ENCODE measurements at places on chromosomes 4 and X.

DNA sequence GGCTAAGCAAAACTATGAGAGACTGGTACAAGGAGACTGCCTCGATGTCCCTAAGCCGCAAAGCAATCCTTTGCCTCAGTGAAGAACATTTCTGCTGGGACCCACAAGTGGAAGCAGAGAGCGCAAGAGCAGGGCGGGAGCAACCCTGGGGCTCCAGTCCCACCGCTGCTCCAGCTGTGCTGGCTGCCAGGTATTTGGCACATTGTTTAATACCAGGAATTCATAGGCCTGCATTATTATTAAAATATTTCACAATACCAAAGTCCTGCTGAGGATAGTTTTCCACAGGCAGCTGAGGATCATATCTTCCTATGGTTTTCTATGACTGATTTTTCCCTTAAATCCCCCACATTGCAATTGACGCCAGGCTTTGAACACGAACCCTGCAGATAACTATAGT is 163.5 kb upstream of the TLL1 start:
- no peak for DNase-seq

DNA sequence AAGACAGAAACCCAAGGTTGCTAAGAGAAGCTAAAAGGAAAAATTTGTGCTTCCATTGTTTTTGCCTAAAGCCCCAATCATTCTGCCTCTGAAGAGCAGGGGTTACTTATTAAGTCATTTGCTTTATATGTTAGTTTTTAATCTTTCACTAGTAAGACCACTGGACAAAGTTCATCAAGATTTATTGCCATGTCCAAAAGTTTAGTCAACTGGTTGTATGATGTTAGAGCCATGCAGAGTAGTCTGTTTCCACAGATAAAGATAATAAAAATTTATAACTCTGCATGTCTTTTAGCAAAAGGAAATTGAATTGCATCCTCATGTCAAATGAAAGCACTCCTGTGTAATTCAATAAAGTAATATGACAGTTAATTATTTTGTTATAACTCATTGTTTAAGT is 75.8 kb upstream of the PRKG2 start:
- no peak for DNase-seq

GRCh38 chr4:85591406-85592098 is 116.6 kb downstream of the ARHGAP24 start:
- no peak for DNase-seq

DNA sequence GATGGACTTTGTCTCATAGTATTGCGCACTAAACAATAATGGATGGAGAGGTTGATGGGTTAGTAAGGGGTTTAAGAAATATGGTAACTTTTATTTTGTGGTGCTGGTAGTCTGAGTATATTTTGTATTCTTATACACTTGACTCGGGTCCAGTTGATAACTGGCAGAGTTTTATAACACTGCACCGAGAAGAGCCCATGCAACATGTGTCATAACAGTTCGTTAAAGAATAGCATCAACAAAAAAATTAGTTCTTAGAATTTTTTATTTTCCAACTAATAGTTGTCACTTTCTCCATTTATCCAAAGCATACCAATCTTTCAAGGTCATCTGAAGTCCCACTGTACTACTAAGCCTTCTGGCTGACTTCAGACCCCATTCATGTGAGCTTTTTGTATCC is 175.1 kb downstream of the SOWAHB start:
- no peak for DNase-seq

DNA sequence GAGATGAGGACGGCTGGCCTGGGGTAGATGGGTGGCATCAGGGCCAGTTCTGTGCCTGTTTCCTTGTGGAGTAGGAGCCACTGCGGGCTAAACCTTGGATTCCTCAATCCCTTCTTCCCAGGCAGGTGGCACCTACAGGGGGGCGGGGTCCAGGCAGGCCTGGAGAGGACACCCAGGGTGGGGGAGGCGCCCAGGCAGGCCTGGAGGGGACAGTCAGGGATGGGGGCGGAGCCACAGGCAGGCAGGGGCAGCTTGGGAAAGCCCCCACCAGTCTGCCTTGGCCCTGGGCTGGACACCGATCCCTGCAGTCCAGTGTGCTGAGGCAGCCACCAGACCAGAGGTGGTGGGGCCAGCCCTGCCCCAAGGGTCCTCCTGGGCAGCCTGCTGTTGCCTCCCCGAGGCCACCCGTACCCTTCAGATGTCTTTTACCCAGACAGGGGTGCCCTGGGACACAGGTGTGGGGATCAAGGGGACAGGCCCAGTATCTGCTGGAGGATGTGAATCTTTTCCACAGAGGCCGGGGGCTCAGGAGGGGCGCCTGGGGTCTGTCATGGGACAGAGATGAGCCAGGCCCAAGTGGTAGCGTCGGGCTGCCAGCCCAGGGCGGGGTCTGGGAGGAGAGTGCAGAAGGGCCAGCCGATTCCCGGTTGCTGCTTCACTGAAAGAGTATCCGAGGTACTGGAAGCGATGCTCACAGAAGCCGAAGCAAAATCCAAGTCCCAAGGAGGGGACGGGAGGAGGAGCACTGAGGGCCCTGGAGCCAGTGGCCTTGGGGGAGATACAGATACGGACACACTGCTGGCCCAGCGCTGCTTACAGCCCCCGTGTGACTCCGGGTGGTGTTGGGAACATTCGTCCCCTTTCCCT is 34.5 kb downstream of the LRPAP1 start:
- DNase-seq, result no peak

DNA sequence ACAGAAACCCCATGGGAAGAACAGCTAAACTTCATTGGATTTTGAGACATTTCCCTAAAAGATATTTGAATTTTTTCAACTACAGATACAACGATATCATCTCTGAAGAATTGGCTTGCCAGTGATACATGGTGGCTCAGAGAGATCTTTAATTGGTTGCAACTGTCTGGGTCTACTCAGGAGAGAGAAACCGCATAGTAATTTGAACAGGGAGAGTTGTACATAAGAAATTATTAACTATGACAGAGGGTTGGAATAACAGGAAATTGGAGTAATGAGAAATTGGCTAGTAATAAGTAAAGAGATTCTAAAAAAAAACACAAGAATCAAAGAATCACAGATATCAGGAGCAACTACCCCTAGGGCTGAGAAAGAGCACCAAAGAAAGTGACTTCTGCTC is 118.4 kb downstream of the KLHL13 start:
- DNase-seq, result no peak

GRCh38 chrX:155071694-155072280 is 479 bp downstream of the BRCC3 start:
- no peak for DNase-seq

GRCh38 chrX:117327373-117327772 is 789.2 kb downstream of the KLHL13 start:
- no peak for DNase-seq

- no peak for DNase-seq
These were observed 195.4 kb downstream of the NWD2 start for GRCh38 chr4:37439809-37440474.

DNA sequence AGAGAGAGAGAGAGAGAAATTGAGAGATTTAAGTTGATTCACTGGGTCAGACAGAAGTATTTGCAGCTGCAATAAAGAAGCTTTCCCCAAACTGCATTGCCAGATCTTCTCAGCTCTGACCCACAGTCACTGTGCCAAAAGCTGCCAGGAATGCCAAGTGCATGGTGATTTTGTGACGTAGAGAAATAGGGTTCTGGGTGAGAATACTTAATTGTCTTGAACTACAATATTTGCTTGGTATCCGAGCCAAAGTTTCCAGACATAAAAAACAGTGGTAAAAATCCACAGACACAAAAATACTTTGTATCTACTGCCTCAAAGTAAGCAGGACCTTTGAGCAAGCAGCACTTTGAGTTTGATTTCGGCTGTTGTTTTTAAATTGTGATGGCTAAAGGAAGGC is 331.1 kb downstream of the GRID2 start:
- DNase-seq, result no peak

DNA sequence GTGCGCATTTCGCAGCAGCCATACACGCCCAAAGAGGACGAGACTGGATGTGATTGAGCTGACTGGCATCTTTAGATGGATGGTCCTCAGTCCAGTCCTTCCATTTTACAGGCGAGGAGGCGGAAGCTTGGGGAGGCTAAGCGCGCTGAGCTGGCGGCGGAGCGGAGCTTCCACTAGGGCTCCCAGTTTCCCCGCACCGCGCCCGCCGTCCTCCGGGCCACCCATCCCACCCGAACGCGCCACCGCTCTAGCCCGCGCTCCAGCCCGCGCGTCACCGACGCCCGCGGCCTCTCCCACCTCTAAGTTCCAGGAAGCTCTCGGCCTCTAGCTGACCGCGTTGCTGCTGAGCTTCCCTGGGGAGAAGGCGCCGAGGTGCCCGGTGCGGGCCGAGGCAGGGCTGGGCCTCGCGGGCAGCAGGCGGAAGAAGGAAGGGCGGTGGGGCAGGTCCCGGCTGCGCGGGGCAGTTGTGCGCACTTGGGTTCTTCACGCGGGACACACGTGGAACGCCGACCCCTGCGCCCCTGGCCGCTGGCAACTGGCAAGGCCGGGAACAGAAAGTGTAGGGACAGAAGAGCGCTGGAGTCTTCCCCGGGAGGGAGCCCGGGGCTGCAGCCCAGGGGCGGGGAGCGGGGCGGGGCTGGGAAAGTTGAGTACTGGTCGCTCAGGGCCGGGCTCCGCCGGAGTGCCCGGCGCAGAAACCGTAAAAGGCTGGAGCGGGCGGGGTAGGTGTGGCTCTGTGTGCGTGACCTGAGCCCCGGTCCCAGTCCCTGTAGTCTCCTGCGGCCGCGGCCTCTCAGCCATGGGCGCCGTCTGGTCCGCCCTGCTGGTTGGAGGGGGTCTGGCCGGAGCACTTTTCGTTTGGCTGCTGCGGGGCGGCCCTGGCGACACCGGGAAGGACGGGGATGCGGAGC is at the start of gene STBD1:
TSS of gene STBD1 (plus strand) at position 763 of the 911 bp plus-strand sequence. CDS start at position 800, 37 bp downstream.
- peak; percentile 9 for DNase-seq

DNA sequence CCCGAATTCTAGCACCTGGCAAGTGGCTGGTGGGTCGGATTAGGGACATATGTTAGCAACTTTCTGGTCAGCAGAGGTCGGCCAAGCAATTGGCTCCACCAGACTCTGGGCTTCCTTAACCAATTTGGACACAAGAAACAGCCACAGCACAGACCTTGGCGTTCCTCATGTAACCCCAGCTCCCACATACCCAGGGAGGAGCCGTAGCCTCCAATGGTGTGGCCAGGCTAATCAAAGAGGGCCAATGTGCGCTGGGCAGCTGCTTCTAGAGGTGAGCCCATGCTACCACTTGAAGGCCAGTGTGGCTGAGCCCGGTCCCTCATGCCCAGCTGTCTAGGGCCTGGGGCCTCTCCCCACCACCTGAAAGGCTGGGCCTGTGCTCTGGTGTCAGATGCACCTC is 82.5 kb upstream of the MSX1 start:
- no peak for DNase-seq

DNA sequence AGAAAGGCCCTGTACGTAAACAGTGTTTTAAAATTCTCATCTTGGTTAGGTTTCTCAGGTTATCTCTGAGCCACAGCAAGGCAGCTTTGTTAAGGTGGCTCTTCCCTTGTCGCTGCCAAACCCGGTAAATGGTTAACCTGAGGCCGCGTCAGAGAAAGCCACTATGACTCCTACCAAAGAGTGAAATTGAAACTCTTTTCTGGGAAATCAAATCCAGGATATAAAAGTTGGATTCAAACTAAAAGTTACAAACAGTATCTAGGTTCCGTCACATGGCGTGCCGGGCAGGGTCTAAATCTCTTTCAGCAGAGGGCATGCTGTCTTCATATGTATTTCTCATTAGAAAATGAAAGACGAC is 433 bp downstream of the MMAA start:
- peak; percentile 55 for DNase-seq

DNA sequence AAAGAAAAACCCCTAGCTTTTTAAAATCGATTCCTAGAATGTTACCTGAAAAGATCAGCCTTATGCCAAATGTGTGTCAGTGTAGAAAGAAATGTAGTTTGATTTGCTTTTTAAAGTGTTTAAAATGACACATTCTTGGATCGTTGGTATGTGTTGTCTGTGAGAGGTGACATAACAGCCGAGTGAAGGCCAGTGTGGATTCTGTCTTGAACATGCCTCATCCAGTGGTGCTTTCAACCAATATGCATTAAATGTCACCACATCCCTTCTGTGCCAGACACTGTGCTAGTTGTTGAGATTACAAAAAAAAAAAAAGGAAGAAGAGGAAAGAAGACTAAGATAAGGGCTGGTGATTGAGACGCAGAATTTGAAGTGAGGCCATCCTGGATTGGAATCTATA is 994.2 kb upstream of the TENM3 start:
- DNase-seq, result no peak

- no peak for DNase-seq
These were observed 181.0 kb downstream of the GPAT3 start for GRCh38 chr4:83716874-83717273.

DNA sequence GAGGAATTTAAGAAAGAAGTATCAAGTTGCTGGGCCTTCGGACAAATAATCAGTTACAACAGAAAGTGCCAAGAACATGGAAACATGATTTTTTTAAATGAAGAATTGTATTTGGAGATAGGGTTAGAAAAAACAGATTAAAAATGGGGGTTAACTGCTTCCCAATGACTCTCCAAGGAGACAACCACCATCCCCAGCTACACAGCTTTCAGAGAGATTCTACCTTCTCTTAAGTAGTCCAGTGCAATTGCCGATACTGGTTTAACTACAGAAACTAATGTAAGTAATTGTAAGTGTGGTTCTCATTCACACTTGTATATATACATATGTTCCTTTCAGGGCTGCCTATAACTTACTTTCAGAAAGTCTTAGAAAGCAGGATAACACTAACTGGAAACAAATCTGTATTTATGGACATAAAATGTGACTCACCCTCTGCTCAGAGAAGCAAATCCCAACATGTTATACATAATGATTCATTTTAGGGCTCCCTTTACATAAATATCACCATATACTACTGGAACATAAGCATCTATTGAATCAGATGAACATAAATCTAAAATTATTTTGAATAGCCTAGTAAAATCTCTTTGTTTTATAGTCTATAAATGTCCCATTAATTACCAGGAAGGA is 248.9 kb upstream of the UGT8 start:
- DNase-seq, result no peak

Measured in CD4-positive, alpha-beta T cell (primary cell).